ENCODE measurements at places on chromosomes 3 and 15.

DNA sequence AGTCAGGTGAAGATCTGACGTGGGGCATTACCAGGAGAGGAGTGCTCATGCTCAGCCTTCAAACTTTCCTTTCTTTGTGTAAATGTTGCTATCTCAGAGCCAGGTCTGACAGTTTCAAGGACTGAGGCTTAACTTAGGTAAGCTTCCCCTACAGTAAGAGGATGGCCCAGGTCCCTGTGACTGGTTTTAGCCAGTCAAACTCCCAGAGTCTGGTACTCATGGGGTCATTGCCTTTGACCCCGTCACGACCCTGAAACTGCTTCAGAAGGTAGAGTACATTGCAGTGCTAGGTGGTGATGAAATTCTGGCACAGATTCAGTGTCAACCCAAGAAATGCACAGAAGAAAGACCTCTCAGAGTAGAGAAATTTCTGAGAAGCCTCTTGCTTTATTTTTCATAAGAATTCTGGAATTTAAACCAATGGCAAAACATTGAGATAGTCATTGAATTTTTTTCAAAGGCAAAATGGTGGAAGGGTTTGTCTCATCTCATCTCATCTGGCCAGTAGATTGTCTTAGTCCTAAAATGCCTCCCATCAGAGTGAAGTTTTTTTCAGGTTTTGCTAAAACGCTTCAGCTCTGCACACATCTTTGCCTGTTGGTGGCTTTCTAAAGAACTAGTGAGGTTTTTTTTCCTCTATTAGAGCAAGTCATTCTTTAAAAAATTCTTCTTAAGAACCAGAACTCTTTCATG is 23.1 kb downstream of the ZBTB38 start:
- DNase-seq: no peak

DNA sequence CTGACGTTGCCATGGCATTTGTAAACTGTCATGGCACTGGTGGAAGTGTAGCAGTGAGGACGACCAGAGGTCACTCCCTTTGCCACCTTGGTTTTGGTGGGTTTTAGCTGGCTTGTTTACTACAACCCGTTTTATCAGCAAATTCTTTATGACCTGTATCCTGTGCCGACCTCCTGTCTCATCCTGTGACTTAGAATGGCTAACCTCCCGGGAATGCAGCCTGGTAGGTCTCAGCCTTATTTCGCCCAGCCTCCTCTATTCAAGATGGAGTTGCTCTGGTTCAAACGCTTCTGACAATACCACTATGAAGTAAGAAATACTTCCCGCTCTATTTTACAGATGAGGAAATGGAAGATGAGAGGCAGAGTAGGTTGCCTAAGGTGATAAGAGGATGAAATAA is 16.6 kb downstream of the PAQR9 start:
- DNase-seq: no peak

DNA sequence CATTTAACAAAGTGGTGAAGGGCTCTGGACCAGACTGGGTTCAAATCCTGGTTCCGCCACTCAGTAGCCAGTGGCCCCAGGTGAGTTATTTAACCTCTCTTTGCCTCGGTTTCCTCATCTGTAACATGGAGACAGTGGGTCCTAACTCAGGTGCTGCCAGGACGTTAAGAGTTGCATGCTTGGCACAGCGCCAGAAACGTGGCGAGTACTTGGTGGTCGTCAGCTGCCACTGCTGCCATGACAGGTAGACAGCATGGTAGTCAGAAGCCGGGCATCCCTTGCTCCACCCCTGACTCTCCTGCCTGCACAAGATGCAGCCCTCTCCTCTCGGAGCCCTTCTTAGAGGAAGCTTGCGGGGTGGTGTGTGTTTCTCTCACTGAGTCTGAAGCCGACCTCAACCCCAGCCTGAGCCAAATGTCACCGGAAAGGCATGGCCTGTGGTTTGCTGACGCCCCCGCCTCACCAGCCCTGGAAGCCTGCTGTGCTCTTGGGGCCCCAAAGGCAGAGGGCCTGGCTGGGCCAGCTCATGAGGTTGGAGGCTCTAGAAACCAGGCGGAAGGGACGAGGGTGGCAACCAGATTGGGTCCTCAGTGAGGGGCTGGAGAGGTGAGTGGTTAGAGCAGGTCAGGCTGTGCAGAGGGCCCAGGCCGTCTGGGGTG is 160.8 kb upstream of the TLE3 start:
- DNase-seq: peak; percentile 31

DNA sequence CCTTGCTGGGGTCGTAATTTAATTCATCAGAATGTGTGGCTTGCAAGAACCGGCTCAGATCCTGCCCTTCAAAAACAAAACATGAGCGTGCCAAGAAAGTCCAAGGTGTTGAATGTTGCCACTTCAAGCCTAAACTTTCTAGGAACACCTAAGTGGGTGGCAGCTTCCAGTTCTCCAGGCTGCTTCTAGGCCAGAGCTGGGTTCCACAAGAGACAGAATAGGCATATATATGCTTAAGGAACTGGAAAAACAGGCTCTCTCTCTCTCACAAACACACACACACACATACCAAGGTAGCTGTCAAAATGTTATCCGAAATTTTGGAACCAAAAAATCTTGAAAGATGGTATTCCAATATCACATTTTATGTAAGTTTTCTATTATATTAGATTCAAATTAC is 890 bp upstream of the ADIPOQ start:
- no peak for DNase-seq

GRCh38 chr3:134072881-134073582 is 43.3 kb upstream of the SLCO2A1 start:
- DNase-seq: no peak

DNA sequence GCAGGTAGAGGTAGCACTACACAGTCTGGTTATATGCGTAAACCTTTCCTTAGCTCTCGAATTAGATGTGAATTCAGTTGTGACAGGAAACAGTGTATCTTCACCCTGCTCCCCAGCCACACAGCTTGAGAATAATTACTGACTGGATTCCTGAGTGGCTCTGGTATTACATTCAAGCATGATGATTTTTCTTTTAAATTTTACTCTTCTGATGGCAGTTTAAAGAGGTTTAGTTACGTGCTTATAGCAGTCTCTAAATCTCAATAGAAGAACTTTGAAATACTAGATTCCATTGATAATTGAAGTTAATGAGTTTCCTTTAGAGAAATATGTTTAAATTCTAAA is 98.8 kb downstream of the FNDC3B start:
- DNase-seq: no peak

GRCh38 chr15:89496155-89497098 is at the start of gene RHCG:
TSS of gene RHCG (minus strand) at chr15:89496583. CDS start at chr15:89496544, 39 bp downstream.
- no peak for DNase-seq

- no peak for DNase-seq
Measured at GRCh38 chr3:135869439-135870105, 96.0 kb upstream of the PPP2R3A start.

Data from stimulated activated CD8-positive, alpha-beta memory T cell treated with anti-CD3 and anti-CD28 coated beads, Interleukin-4, amount 100 ng/mL, for 1 hour (primary cell).